Glutamatergic neuron (in vitro differentiated cells): ENCODE measurements at places on chromosomes 1 and 21.

DNA sequence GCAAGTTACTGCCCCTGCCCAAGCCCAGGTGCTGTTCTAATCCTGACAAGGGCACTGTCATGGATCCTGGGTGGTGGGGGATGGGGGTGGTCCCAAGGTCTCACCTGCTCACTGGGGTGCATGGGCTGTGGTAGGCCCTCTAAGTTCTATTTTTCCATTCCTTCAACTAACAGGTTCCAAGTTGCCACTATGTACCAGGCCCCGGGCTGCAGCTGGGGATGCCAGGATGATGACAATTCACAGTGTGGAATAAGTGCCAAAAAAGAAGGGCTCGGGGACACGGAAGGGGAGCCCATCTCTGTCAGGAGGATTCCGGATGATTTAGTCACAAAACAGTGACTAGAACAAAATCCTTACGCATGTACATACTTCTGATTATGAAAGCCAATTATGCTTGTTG lies 76.0 kb downstream of the STUM start:
- no peak for DNase-seq

DNA sequence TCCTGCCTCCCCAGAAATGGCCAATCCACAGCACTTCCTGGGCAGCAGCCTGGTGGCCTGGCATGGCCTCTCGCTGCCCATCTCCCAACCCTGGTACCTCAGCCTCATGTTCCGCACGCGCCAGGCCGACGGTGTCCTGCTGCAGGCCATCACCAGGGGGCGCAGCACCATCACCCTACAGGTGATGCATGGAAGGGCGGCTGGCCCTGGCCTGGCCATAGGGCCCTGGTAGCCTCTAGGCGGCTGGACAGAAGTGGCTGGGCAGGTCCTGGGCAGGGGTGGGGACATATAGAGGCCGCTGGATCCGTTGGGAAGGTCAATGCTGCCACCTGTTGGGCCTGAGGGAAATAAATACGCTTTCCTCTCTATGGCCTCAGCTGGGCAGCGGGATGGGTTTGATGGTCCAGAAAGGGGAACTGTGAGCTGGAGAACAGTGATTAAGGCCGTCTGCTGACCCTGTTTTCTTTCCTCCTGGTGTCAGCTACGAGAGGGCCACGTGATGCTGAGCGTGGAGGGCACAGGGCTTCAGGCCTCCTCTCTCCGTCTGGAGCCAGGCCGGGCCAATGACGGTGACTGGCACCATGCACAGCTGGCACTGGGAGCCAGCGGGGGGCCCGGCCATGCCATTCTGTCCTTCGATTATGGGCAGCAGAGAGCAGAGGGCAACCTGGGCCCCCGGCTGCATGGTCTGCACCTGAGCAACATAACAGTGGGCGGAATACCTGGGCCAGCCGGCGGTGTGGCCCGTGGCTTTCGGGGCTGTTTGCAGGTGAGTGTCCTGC lies 14.4 kb downstream of the CELSR2 start:
- peak; percentile 93 for DNase-seq

DNA sequence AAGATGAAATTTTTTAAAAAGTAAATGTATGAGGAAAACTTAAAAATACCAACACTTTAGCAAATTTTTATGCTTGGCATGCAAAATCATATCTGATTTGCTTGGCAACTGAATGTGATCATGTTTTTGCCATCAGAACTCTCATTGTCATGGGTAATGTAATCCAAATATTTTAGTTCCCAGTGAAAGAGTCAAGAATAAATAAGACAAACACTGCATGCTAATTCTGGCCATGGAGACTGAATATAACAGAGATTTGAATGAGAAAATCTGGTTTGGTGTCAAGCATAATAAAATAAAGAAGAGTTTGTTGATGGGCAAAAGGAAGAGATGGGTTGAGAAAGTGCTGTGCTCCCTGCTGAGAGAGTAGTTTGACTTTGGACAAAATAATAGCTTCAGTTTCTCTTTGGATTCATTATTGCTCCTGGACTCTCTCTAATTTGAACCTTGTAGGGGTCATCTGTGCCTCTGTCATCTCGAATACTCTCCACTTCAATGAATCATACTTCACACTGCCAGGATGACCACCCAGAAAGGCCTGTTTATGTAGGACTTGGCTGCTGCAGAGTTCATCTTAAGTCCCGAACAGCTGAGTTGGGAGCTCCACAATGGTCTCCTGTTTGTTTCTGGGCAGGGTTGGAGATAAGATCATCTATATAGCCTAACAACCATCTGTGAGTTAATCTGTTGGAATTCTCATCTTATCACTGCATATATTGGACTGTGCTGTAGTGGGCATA lies 34.4 kb downstream of the ADAMTS1 start:
- no peak for DNase-seq

- no peak for DNase-seq
Measured at GRCh38 chr1:227372726-227373130, 54.4 kb upstream of the CDC42BPA start.

DNA sequence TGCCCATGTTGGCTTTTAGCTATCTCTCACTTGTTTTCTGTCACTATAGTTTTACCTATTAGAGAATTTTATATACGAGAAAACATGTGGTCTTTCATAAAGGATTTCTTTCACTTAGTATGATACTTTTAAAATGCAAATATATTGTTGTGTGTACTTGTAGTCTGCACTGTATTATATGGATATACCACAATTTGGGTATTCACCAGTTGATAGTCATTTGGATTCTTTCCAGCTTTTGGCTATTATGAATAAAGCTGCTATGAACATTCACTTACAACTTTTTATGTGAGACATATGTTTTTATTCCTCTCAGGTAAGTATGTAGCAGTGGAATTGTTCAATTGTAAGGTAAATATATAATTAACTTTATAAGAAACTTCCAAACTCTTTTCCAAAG lies 441.5 kb downstream of the GPATCH2 start:
- DNase-seq: no peak

GRCh38 chr1:181013144-181013543 lies 9.5 kb downstream of the STX6 start:
- no peak for DNase-seq

DNA sequence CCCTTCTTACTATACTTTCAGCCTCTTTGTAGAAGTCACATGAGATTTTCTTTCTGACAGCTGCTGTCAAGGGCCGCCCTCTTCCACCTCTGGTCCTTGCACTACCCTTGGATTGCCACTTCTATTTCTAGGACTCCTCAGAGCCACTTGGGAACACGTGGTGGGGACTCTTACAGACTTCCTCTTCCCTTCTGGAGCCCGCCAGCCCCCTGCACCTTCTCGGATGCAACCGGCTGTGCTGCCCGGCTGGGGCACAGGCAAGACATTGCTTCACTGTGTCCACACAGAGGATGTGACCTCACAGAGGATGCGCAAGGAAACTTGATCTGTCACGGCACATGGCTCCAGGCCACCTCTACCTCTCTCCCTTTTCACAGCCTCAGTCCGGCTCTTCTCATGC lies 2.4 kb upstream of the IKBKE start:
- DNase-seq: no peak

DNA sequence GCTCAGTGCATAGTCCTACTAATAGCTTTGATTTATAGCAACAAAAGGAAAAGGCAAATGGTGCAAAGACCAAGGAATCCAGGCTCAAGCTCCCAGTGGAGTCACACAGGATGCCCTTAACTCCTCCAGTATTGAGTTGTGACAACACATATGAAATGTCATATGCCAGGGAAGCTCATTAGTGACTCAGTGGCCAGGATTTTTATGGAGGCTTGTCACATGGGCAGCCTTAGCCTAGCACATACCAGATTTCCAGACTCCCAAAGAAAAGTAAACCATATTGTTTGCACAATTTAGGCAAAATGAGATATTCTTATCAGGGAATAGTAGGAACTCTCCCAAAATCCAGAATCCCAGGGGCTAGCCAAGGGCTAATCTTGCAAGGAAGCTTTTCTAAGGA lies 129.2 kb downstream of the MAGI3 start:
- DNase-seq: no peak

DNA sequence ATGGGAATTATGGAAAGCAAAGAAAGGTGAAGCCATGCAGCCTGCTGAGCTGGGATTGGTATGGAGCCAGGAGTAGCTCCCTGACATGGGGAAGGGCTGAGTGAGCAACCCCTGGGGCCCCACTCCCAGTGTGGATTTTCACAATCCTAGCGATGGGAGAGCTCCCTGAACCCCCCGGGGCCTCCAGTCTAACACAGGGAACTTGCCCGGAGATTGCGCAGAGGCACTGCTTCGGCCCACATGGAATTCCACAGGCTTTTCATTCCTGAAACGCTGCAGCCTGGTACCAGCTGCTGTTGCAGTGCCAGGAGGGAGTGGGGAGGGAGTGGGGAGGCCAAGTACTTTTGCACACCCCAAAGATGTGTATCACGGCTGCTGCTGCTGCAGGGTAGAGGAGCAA lies 110.4 kb upstream of the C21orf91 start:
- DNase-seq: no peak

DNA sequence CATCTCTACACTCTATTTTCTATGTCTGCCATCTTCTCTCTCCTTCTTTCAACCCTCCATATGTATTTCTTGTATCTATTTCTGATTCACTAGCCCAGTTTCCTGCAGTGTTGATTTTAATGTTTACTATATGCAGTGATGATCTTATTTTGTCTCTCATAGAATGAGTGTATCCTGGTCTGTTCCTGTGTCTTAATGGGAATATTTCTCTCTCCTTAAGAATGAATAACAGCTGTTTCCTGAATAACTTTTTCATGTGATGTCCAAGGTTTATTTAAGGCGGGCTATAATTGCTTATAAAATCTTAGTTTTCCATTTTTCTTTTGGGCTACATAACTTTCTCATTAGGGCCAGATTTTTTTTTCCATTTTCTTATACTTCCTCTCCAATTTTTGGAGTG lies 144.5 kb downstream of the C1orf21 start:
- no peak for DNase-seq

- no peak for DNase-seq
Measured at GRCh38 chr1:98991127-98992012, 13.3 kb downstream of the PLPPR5 start.

DNA sequence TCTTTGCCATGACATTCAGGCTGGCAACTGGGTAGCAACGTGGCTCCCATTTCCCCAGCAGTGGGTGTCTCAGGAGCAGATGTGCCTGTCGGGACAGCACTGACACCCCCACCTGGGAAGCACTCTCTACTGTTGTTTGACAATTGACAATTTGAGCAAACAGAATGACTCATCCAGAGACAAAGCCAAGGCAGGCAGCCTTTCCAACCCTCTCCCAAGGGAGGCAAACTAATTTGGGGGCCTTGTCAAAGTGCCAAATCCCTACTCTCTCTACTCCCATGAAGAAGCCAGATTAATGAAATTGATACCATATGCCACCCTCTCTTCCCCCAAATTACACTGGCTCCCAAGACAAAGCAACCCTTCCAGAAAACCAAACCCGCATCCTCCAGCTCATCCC lies 65.6 kb downstream of the GRIK3 start:
- no peak for DNase-seq

DNA sequence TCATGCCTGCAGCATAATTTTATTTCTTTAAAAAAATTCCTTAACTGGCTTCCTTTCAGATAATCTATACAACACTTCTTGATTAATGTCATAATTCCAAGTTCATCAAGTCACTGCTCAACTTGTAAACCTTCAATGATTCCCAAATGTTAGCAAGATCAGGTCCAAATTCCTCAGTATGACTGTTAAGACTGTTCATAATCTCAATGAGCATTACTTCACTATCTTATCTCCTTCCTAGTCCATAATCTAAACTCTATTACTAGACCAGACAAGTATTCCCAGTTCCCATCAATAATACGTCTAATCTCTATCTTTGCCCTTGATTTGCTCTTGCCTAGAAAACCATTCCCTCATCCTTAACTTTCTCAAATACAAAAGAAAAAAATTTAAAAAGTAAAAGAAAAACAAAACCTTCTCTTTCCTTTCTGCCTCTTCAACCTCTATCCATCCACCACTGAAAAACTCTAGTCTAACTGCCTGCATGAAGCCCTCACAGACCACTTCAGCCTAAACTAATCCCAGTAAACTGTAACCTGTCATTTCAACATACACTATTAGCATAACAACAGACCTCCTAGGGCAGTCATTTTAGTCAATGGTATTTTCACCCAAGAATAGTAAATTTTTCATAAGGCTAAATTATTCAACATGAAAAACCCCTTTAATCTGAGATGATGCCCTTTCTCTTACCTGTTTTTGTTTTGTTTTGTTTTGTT lies 15.5 kb downstream of the LUZP1 start:
- DNase-seq: no peak

- no peak for DNase-seq
Measured at GRCh38 chr1:29186252-29186651, 4.6 kb upstream of the SRSF4 start.

DNA sequence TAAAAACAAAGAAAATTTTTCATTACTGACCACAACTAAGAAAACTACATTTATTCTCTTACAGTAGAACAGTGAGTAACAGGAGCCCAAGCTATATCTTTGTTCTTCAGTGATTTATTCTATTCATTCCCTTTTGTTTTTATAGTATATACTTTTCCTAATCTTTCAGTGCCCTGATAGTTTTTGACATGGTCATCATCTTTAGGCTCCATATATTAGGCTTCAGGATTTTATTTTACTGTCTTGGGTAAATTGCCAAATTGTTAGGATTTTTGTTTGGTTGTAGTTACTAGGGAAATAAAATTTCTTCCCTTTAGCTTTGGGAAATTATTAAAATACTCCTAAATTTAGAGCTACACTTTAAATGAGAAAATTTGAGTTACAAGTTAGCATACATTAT lies 10.3 kb downstream of the FBXO28 start:
- DNase-seq: no peak

- no peak for DNase-seq
Measured at GRCh38 chr1:95475686-95476457, 241.9 kb downstream of the RWDD3 start.

GRCh38 chr1:196960854-196961253 lies 16.5 kb upstream of the CFHR5 start:
- DNase-seq: no peak

GRCh38 chr1:93763704-93764365 lies 82.2 kb upstream of the BCAR3 start:
- DNase-seq: no peak

DNA sequence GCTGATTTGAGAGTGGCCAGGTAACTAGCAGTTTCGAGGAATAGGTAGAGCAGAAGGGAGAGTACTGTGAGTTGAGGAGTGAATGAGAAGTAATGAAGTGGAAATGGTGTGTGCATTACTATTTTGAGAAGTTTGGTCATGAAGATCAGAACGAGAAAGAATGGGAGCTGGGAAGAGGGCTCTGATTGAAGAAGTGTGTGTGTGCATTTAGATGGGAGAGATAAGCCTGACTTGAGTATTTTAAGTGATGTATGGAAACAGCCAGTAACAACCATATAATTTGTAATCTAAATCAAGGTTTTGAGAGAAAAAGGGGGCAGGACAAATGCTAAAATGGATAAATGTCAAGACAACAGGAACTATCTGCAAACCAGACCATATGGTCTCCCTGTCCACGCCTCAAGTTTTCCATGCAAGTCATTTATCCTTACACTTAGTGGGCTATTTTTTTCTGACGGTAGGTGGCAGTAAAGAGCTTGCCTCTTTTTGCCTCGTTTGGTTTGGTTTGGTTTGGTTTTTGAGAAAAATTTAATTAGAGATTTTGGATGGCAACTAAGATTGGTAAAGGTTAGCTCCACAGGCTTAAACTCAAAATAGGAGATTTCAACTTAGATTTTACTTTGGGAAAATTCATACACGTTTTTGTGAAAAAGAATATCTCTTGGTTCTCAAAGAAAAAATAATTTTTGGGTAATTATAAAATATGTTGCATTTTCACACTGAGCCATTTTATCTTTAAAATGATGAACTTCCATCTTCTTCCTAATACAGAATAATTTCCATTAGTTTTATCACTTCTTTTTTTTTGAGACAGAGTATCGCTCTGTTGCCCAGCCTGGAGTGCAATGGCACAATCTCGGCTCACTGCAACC lies 9.5 kb upstream of the B3GALNT2 start:
- no peak for DNase-seq
